ENCODE measurements at places on chromosomes 3 and 15.

DNA sequence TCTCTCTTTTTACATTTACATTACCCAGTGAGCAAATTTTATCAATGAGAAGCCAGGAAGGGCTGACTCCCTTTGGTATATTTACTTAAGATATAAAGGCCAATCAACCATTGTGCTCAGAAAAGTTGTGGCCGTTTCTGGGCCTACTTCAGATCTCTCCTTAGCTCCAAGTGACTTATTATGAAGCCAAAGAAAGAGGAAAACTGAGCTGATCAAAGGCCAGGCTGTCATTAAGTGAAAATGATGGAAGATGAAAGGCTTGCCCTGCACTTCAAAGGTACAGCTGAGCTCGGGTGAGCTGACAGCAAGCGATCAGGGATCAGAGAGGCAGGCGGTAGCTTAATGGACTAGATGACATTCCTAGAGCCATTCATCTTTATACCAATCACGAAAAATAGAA is 24.8 kb downstream of the VGLL4 start:
- DNase-seq: no peak

DNA sequence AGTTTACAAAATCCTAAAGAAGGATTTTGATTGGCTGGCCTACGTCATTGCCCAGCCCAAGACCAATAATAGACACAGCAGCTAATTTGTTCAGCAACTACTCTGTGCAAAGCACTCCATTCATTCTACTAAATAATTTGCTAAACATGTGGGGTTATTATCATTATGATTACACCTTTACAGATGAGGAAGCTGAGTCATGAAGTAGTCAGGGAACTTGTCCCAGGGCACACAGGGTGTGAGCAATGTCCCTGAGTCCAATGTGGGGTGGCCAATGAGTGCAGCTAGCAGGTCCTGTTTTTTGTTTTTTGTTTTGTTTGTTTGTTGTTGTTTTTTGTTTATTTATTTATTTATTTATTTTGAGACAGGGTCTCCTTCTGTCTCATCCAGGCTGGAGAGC is 183.6 kb downstream of the ABHD5 start:
- no peak for DNase-seq

- no peak for DNase-seq
These were observed 75.9 kb upstream of the FGF12 start for GRCh38 chr3:192802957-192803899.

DNA sequence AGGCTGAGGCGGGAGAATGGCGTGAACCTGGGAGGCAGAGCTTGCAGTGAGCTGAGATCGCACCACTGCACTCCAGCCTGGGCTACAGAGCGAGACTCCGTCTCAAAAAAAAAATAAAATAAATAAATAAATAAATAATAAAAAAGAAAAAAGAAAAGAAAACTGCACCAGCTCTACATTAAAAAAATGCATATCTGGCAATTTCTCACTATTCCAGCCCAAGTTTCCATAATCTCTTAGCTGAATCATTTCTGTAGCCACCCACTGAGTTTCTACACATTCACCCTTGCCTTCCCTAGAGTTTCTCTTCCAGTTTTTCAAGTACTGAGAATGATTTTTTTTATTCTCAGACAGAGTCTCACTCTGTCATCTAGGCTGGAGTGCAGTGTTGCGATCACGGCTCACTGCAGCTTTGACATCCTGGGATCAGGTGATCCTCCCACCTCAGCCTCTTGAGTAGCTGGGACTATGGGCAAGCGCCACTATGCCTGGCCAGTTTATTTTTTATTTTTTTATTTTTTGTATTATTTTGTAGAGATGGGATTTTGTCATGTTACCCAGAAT is 24.5 kb upstream of the SLC7A14 start:
- DNase-seq: no peak

DNA sequence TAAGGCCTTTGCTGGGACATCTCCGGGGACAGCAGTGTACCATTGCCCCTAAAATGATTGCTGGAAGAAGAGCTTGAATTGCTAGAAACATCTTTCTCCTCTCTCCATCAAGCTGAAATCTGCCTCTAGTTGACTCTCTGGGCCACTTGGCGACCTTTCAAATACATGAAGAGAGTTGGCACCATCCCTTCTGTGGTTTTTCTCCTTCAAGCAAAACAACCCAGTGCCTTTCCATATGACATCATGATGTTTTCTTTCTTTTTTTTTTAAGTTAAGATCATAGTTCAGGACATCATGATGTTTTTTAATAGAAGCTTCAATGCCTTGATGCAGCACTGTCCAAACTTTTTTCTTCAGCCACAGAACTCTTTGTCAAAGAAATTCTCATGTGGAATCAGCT is 144.0 kb upstream of the PTPRG start:
- DNase-seq: no peak

- no peak for DNase-seq
These were observed 109.9 kb upstream of the TTC14 start for GRCh38 chr3:180492047-180492446.

DNA sequence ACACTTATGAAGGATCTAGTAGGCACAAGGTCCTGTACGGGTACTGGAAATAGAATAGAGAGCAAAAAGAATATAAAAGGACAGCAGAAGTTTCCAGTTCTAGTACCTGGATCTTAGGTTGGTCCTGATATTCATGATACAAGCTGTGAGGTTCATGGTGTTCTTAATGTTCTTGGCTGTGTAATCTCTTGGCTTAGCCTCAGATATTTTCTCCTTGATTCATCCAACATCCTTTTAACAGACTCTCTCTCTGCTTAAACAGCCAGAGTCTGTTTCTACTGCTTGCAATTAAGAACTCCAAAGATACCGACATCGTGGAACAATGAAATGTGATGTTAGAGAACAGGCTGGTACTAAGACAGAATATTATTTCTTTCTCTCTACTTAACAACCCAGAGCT is 49.9 kb downstream of the CNTN3 start:
- DNase-seq: no peak
